ENCODE measurements at places on chromosomes 2 and 18. TPM values are rescaled to one million over a fixed set of nuclear protein-coding genes. Genes with fewer than 3 reads are reported as not detected.

- ATAC-seq, result peak; percentile 23
Observed at GRCh38 chr2:429575-430254, 141.8 kb upstream of the ALKAL2 start.

GRCh38 chr18:8750954-8751415 is 45.6 kb downstream of the MTCL1 start:
- ATAC-seq, result peak; percentile 47

DNA sequence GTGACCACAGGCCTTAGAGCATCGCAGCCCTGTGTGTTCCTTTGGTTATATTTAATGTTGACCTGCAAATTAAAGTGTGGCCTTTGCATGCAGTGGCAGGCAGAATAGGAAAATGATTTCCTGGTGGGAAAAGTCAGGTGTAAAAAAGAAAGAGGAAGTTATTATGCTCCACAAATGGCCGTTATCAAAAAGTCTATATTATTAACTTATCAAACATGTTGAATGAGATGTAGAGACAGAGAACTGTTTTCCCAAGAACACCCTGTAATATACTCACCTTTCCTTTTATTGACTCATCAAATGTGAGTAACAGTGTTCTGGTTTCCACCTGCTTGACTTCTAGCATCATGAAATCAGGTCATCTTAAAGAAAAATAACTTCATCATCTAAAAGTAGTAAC is 35.3 kb downstream of the MEIS1 start:
- no peak for ATAC-seq

GRCh38 chr2:176163672-176164056 is 6.6 kb downstream of the HOXD3 start:
- ATAC-seq, result no peak

- ATAC-seq, result peak; percentile 51
Observed at GRCh38 chr2:147525819-147526489, 318.9 kb upstream of the ACVR2A start.

DNA sequence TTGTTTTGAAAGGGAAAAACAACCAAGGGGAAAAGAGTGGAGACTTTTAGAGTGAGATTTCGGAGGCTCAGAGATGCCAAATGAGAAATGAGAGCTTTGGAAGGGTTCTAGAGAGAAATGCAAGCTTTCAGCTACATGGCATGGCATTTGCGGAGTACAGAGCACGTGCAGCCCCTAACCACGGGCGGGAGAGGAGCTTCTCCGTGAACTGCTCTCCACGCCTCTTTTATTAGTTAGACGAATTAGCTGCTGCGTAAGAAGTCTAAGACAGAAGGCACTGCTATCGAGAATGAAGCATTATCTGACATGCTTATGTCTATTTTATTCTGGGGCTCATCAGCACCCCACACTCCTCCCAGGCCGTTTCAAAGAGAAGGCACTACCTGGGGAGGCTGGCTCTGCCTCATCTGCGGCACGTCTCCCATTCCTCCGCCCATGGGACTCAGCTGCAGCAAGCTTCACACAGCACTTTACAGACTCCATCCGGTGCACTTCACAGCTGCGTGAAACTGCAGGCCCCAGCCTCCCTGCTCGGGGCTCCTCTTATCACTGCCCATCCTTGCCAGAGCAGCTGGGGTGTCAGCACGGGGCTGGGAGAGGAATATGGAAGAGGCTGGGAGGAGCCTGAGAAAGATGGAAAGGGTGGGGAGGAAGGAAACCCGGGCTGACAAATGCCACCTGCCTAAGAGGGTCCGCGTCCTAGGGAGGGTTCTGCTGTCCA is 207.3 kb upstream of the APCDD1 start:
- ATAC-seq, result no peak

DNA sequence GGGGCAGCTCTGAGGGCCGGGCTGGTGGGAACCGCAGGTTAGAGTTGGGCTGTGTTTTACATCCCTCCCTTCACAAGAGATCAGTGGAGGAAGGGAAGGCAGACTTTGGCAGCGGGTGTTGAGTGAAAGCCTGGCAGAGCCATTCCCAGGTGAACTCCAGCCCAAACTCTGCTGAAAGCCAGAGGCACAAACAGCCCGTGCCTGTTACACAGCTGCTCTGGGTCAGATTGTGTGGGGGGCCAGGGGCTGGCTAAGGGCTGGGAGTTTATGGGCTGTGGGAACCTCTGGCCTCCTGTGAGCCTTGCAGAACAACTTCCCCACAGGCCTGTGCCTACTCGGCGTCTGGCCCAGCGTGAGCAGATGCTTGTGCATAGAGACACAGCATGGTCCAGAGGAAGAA is 286.8 kb downstream of the CLIP4 start:
- no peak for ATAC-seq

GRCh38 chr2:145484448-145485097 is 964.7 kb upstream of the ZEB2 start:
- ATAC-seq, result peak; percentile 64

- ATAC-seq, result no peak
Observed at GRCh38 chr2:187500585-187501359, 52.7 kb upstream of the CALCRL start.

- ATAC-seq, result no peak
Observed at GRCh38 chr18:11948852-11949523, 32.3 kb upstream of the IMPA2 start.

- peak; percentile 48 for ATAC-seq
Observed at GRCh38 chr2:225041207-225041850, 939 bp downstream of the DOCK10 start.

DNA sequence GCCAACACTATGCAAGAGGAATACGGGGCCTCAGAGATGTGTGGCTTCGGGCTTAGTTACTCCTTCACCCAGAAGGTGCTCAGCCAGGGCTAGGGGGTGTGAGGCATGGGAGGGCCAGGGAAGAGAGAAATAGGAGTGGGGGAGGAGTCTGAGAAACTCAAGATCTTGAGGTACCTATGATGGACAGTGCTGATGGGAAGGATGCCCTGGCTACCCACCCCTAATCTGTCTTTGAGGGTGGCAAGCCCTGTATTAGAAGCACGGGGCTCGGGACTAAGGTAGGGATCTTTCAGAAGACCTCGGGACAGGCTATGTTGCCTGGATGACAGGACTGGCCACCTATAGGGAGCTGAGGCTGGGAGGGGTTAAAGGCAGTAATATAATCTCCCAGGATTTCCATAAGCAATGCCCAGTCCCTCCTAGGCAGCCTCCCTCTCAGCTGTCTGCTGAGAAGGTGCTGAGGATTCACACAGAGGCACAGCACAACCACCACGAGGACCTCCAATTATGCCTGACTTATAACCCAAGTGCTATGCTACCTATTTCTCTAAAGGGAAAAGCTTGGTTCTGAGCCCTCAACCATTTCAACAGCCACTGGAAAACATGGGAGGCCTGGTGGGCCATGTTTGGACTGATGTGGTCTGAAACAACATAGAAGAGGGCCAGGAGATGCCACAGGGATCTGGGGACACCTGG is 23.3 kb downstream of the MTHFD2 start:
- peak; percentile 5 for ATAC-seq

- no peak for ATAC-seq
Observed at GRCh38 chr2:111715987-111716904, 167.7 kb downstream of the ANAPC1 start.

DNA sequence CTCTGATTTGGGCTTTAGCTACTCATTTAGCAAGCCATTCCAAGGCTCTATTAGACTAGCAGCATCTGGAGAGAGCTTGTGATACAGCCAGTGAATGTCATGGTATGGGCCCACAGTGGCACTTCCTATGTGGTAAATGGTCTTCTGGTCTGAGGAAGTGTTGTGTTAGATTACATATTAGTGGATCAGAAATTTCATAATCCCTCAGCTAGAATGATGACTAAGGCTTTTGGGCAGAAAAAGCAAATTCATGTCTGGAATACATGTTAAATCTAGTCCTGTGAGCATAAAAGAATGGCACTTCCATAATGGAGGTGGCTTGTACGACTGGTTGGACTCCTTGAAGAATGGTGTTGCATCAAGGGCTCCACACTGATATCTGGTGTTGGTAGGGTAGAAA is 436.8 kb upstream of the CWC22 start:
- peak; percentile 66 for ATAC-seq

DNA sequence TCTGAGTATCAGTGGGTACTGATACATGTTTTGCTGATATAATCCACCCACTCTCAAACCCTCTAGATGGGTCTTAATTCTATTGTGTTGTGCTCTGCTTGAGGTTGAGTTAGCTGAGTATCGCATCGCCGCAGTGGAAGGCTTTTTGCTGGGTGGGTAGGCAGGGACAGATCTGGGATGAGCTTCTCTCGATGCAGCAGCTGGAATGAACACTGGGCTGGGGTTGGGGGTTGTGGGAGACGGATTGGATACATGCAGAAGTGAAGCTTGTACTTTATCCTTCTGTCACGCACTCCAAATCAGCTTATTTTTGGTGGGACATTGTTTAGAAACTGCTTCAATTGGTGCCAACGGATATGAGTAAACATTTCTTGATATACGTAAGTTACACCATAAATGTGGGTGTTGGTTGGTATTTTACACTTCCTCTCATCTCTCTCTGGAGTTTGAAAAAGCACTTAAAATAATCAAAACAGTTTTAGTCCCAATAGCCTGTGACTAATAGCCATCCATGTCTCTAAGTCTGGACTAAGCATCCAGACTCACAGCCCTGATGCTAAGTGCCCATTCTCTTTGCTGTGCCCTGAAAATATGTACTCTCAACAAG is 107.1 kb downstream of the POLE4 start:
- ATAC-seq, result no peak

- no peak for ATAC-seq
Observed at GRCh38 chr18:78932281-78932680, 47.3 kb upstream of the SALL3 start.

CD226 gene
- total RNA-seq, result 0.44 TPM

CYRIA gene
- 1.3 TPM for total RNA-seq

TANC1 gene
- total RNA-seq, result 23.8 TPM

FOXD4L1 gene
- total RNA-seq, result 0.16 TPM

BMP10 gene
- not detected for total RNA-seq

GPR55 gene
- total RNA-seq, result 0.20 TPM

SERPINB3 gene
- 879 TPM for total RNA-seq

PRKD3 gene
- total RNA-seq, result 17.4 TPM

ACOXL gene
- not detected for total RNA-seq

OTOF gene
- total RNA-seq, result not detected
